ENCODE measurements at places on chromosomes 11 and 22. TPM values are rescaled to one million over a fixed set of nuclear protein-coding genes. Genes with fewer than 3 reads are reported as not detected.

- no peak for DNase-seq
- H3K4me3 ChIP-seq: no peak overlapping the region
- H3K4me1 ChIP-seq: no peaks in the 10 kb centered on the region
- no peaks in the 10 kb centered on the region for H3K36me3 ChIP-seq
- H3K27ac ChIP-seq: no peak overlapping the region
- no peaks in the 10 kb centered on the region for H3K27me3 ChIP-seq
These were observed 77.5 kb downstream of the CSTPP1 start for GRCh38 chr11:47014097-47014496.

GGT1 gene
- total RNA-seq: 4.0 TPM

TMEM45B gene
- 0.72 TPM for total RNA-seq

RASD2 gene
- 12.2 TPM for total RNA-seq

SCGB1D2 gene
- total RNA-seq: not detected

PNPLA5 gene
- total RNA-seq: not detected

DNA sequence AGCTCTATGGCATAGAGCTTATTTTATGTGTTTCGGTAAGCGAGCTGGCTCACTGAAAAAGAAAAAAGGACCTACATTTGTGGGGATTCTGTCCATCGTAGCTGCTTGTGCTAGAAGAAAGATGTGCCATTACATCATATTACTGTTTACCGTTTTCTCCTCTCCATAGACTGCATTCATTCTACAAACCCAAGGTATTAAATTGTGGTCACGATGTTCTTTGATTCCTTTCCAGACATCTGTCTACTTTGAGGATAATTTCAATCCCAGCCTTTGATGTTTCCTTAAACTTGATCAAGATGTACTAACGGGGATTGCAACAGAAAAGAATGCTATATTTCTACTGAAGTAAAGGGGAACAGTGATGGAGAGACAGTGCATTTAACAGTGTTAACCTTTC is 5.5 kb upstream of the OR52N1 start:
- H3K27me3 ChIP-seq: no peaks in the 10 kb centered on the region
- no peaks in the 10 kb centered on the region for H3K36me3 ChIP-seq
- H3K4me3 ChIP-seq: no peak overlapping the region
- DNase-seq: no peak

MAJIN gene
- total RNA-seq: not detected

DERL3 gene
- total RNA-seq: 3.9 TPM

- H3K27ac ChIP-seq: no peak overlapping the region
- no peaks in the 10 kb centered on the region for H3K36me3 ChIP-seq
- H3K27me3 ChIP-seq: no peaks in the 10 kb centered on the region
- H3K4me3 ChIP-seq: no peak overlapping the region
- no peaks in the 10 kb centered on the region for H3K4me1 ChIP-seq
These were observed 10.9 kb downstream of the LINC01488 start for GRCh38 chr11:69492201-69492991.

GRCh38 chr11:88303037-88303436 is 34.5 kb downstream of the CTSC start:
- no peak overlapping the region for H3K4me3 ChIP-seq
- no peaks in the 10 kb centered on the region for H3K36me3 ChIP-seq
- no peaks in the 10 kb centered on the region for H3K27me3 ChIP-seq

CCDC116 gene
- total RNA-seq: 1.8 TPM

- no peaks in the 10 kb centered on the region for H3K27me3 ChIP-seq
- no peak for DNase-seq
- no peaks in the 10 kb centered on the region for H3K36me3 ChIP-seq
- H3K4me1 ChIP-seq: no peaks in the 10 kb centered on the region
- H3K4me3 ChIP-seq: no peak overlapping the region
These were observed 124.7 kb upstream of the BMAL1 start for GRCh38 chr11:13152736-13153541.

- DNase-seq: peak; percentile 87
- no peak overlapping the region for H3K27ac ChIP-seq
- no peaks in the 10 kb centered on the region for H3K27me3 ChIP-seq
- no peaks in the 10 kb centered on the region for H3K4me1 ChIP-seq
These were observed 34.1 kb downstream of the LIF start for GRCh38 chr22:30212363-30212995.

DNA sequence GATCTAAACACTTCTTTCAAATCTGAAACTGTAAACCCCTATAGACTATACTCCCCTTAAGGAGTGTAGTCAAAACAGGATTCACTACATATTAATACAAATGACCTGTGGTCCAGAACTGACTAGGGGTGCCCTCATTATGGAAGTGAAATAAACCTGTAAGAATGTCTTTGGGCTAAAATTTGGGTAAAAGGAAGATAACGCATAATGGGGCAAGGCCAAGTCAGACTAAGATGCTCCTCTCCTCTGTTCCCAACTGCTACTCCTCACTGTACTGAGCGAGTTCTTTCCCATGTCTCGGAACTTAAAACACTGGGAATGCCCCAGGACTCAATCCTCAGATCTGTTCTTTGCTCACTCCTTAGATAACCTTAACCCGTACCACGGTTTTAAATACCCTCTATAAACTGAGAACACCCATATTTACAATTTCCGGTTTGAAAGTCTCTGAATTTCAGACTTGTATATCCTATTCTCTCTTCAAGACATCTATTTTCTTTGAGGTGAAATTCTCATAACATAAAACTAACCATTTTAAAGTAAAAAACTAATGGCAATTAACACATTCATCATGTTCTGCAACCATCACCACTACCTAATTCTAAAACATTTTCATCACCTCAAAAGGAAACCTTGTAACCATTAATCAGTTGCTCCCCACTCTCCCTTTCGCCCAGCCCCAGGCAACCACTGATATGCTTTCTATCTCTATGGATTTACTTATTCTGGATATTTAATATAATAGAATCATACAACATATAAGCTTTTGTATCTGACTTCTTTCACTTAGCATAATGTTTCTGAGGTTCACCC is 4.0 kb downstream of the THAP12 start:
- no peak for DNase-seq
- no peaks in the 10 kb centered on the region for H3K36me3 ChIP-seq
- H3K4me1 ChIP-seq: no peaks in the 10 kb centered on the region
- no peak overlapping the region for H3K27ac ChIP-seq

- no peaks in the 10 kb centered on the region for H3K4me1 ChIP-seq
- H3K36me3 ChIP-seq: no peaks in the 10 kb centered on the region
- H3K4me3 ChIP-seq: no peak overlapping the region
- no peak for DNase-seq
- no peaks in the 10 kb centered on the region for H3K27me3 ChIP-seq
- no peak overlapping the region for H3K27ac ChIP-seq
These were observed 115.2 kb upstream of the SORL1-AS1 start for GRCh38 chr11:121567995-121568394.

DNA sequence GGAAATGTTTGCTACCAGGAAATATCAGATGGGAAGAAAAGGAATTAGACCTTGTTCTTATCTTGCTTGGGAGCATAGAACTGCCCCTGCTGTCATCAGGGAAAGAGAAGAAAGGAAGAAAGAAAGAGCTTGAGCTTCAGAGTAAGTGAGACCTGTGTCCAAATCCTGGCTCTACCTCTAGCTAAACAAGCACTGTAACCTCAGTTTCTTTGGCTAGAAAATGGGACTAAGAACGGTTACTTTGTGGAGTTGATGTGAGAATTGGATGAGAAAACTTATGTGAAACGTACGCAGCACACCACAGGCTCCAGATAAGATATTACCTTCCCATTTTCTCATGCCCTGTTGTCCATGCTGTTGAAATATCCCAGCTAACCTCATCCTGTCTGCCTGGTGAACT is 57.1 kb upstream of the CREB3L1 start:
- H3K36me3 ChIP-seq: no peaks in the 10 kb centered on the region
- no peak for DNase-seq
- no peaks in the 10 kb centered on the region for H3K4me1 ChIP-seq
- no peak overlapping the region for H3K4me3 ChIP-seq

RNASEH2C gene
- total RNA-seq: 57.6 TPM

SUSD2 gene
- total RNA-seq: 11.2 TPM

- no peaks in the 10 kb centered on the region for H3K4me1 ChIP-seq
- H3K27me3 ChIP-seq: no peaks in the 10 kb centered on the region
- H3K36me3 ChIP-seq: peaks cover 4% of the 10 kb centered on the region
- H3K4me3 ChIP-seq: no peak overlapping the region
These were observed 8.1 kb downstream of the ATG13 start for GRCh38 chr11:46625406-46625805.

- H3K4me1 ChIP-seq: no peaks in the 10 kb centered on the region
- no peak for DNase-seq
- H3K4me3 ChIP-seq: no peak overlapping the region
- no peaks in the 10 kb centered on the region for H3K36me3 ChIP-seq
- no peaks in the 10 kb centered on the region for H3K27me3 ChIP-seq
These were observed 1068.9 kb downstream of the OPCML start for GRCh38 chr11:132463295-132464002.

- H3K27ac ChIP-seq: no peak overlapping the region
- no peak overlapping the region for H3K4me3 ChIP-seq
- H3K27me3 ChIP-seq: no peaks in the 10 kb centered on the region
- peak; percentile 81 for DNase-seq
These were observed 1.4 kb upstream of the TNNI2 start for GRCh38 chr11:1837171-1838076.

CARD18 gene
- not detected for total RNA-seq

OR10A2 gene
- total RNA-seq: not detected

- H3K36me3 ChIP-seq: no peaks in the 10 kb centered on the region
- no peak overlapping the region for H3K27ac ChIP-seq
- no peaks in the 10 kb centered on the region for H3K27me3 ChIP-seq
- no peak overlapping the region for H3K4me3 ChIP-seq
These were observed 5.9 kb upstream of the MMP3 start for GRCh38 chr11:102849311-102849710.

GRCh38 chr22:24400726-24401596 is 26.4 kb upstream of the ADORA2A start:
- peaks cover 2% of the 10 kb centered on the region for H3K36me3 ChIP-seq
- H3K27me3 ChIP-seq: no peaks in the 10 kb centered on the region
- H3K27ac ChIP-seq: peak overlapping the region; percentile 18
- peak; percentile 47 for DNase-seq

- no peaks in the 10 kb centered on the region for H3K4me1 ChIP-seq
- no peaks in the 10 kb centered on the region for H3K36me3 ChIP-seq
- no peaks in the 10 kb centered on the region for H3K27me3 ChIP-seq
- no peak for DNase-seq
- no peak overlapping the region for H3K27ac ChIP-seq
These were observed 174.2 kb upstream of the ARHGAP20 start for GRCh38 chr11:110886288-110886970.

DNA sequence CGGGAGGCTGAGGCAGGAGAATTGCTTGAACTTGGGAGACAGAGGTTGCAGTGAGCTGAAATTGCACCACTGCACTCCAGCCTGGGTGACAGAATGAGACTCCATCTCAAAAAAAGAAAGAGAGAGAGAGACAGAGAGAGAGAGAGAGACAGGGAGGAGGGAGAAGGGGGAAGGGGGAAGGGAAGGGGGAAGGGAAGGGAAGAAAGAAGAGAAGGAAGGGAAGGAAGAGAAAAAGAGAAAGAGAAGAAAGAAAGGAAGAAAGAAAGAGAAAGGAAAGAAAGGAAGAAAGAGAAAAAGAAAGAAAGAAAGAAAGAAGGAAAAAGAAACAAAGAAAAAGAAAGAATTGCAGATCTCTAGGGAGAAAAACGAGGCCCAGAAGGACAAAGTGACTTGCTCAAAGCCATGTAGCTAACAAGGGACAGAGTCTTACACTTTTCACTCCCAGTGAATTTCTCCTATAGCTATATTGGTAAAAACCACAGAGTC is 73.8 kb upstream of the BIRC3 start:
- H3K27me3 ChIP-seq: no peaks in the 10 kb centered on the region
- H3K27ac ChIP-seq: no peak overlapping the region
- no peaks in the 10 kb centered on the region for H3K36me3 ChIP-seq
- DNase-seq: no peak

DNA sequence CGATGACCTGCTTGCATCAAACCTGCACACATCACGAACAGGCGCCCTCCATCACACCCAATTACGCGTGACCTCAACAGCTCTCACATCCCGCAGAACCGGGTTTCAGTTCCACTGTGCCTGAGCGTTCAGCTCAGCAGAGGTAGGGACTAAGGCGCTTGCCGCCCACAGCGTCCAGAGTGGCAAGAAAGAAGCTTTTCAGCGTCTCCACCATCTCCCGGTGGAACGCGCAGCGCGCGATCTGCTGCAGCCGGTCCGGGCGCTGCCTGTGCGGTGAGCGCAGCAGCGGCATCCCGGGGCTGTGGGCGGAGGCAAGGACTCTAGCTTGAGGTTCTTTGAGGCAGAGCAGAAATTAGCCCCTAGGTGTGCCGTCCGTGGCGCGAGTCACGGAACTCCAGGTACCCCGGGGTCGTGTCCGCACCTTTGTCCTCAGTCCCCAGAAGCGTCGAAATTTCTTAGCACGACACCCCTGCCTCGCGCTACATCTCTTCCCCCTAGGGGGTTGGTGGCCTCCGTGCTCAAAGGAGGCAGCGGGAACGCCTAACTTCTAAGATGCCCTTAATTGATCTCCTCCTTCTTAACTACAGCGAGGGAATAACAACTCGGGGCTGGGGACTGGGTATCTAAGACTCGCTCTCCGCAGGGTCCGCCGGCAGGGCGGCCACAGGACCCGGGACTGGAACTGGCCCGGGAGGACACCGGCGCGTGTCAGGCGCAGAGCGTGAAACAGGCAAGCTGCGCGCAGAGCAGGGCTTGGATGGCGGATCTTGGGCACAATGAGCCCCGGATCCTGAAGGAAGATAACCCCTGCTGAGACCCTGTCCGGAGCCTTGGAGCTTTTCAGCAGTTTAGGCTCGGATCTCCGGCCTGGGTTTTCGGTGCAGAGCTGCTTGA is 1.7 kb upstream of the CALCA start:
- H3K4me3 ChIP-seq: no peak overlapping the region
- H3K27ac ChIP-seq: no peak overlapping the region
- no peaks in the 10 kb centered on the region for H3K36me3 ChIP-seq
- DNase-seq: peak; percentile 79
- no peaks in the 10 kb centered on the region for H3K4me1 ChIP-seq
- H3K27me3 ChIP-seq: no peaks in the 10 kb centered on the region

DNA sequence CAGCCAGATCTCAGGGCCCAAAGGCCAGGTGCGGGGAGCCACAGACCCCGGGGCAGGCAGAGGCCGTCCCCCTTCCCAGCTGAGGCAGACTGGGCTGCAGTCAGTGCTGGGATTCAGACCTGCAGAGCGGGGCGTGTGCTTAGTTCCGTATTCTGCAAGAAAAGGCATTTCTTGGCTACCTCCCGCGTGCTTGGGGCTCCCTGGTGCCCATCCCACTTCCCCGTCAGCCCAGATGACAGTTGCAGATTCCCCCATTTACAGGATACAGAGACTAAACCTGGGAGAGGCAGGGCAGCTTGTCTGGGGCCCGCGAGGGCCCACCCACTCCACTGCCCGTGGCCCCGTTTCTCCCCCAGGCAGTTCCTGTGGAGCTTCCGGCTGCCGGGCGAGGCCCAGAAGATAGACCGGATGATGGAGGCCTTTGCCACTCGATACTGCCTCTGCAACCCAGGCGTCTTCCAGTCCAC is 18.3 kb downstream of the CYTH4 start:
- no peak overlapping the region for H3K4me3 ChIP-seq
- H3K27ac ChIP-seq: no peak overlapping the region
- no peaks in the 10 kb centered on the region for H3K36me3 ChIP-seq
- no peaks in the 10 kb centered on the region for H3K27me3 ChIP-seq
- DNase-seq: no peak
- H3K4me1 ChIP-seq: no peaks in the 10 kb centered on the region
